COLO829 (cell line): ENCODE measurements at places on chromosomes 7 and 10.

- DNase-seq = peak; percentile 65
Observed at GRCh38 chr7:5997210-5997808, 11.5 kb downstream of the PMS2 start.

GRCh38 chr7:105876964-105877601 is 684 bp upstream of the ATXN7L1 start:
- DNase-seq = no peak

GRCh38 chr7:116543664-116544063 is 18.8 kb downstream of the CAV1 start:
- DNase-seq = no peak

DNA sequence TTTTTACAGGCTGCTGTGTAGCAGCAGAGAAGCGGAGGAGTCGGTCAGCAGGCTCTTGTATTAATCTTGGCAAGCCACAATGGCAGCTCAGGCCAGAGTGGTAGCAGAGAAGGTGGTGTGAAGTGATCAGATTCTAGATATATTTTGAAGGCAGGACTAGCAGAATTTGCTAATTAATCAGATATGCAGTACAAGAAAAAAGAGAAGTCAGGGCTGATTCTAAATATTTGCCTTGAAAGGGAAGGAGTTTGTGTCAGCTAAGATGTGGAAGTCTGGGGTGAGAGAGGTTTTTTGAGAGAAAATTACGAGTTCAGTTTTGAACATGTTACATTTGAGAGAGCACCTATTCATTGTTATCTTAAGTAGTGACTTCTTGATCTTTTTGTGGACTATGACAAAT is 176.3 kb downstream of the WNT2 start:
- DNase-seq = no peak

GRCh38 chr7:109259151-109259550 is 689.5 kb downstream of the DNAJB9 start:
- DNase-seq = no peak

DNA sequence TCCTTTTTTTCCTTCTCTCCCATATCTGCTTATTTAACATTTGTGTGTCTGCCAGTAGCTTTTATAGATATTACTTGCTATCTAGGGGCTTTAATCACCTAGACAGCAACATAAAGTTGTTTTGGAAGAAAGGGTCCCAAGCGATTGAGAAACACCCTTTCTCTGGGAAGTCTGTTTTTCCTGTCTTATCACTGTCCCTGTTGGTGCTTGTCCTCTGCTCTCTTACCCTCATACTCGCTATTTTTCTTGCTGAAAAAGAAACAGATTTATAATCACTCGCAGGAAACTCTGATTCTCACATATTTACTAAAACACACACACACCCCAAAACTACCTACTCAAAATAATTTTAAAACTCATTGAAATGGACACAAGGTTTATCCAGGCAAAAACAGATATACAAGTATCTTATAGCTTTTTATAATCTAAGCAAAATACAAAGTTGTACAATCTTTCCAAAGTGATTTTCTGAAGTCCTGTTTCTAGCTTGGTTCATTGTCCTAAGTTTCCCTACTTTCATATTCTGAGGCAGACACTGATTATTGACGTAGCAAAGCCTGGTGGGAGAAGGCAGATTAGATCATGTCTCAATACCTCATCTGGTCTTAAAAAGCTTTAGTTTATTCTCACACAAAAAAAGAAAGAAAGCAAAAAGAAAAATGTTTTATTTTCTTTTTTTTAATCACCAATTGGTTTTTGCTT is 157.3 kb downstream of the CACNA2D1 start:
- DNase-seq = no peak

GRCh38 chr10:122042836-122043235 is 53.9 kb downstream of the TACC2 start:
- no peak for DNase-seq

DNA sequence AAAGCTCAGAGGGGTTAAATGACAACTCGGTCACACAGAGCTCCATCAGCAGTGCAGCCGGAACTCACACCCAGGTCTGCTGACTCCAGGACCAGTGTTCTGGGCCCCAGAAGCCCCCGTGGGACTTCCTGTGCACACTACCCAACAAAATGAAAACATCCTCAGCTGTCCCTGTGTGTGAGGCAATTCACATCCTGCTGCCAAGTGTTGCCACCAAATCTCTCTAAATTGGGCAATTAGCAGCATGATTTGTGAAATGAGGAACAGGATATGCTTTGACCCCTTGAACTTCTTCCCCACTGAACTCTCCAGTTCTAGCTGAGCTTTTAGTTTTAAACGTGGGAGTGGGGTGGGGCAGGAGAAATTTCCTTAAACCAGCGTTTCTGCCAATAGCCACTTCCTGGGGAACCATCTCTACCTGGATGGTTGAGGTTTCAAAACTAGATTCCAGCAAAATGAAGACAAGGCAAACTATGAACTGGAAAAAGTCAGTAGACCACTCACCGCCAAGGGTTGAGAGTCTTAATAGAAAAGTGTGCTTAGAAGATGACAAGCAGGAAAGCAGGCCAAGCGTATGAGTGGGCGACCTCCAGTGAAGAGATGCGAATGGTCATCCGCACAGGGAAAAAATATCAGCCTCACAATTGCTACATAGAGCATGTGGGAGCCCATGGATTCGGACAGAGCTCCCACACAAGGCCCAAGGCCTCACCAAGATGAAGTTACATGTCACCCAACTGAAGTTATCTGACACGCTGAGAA is 51.9 kb upstream of the CHST15 start:
- no peak for DNase-seq

GRCh38 chr10:48599830-48600134 is 5.1 kb downstream of the ARHGAP22 start:
- DNase-seq = no peak

DNA sequence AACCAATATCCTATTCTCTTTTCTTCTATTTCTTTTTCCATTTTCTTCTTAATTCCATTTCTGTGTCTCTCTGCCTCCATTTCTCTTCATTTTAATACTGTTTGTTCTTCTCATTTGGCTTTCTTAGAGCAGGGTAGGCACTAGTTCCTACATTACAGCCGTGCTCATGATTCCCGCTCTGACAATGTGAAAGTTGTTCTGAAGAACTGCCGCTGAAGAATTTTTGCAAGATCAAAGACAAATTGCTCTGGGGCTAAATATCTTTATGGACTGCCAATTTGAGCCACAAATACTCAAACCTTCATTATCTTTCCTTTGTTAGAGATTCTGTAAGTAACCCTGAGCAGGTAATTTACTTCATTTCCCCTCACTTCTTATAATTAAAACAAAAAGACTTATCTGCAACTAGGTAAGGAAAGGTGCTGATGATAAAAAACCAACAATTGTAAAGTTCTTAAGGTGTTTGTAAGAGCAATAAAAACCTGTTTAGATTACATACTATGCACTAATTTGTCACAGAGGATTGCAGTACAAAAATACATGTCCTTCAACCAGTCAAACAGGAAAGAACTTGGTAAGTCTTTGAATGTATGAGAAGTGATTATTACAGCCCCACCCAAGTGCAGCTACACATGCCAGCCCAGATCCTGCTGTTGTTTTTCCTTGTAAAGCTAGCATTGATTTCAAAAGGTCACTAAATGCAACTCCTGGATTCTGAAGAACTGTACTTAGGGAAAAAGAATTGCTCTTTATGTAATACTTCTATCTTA is 127.5 kb downstream of the COL28A1 start:
- no peak for DNase-seq

DNA sequence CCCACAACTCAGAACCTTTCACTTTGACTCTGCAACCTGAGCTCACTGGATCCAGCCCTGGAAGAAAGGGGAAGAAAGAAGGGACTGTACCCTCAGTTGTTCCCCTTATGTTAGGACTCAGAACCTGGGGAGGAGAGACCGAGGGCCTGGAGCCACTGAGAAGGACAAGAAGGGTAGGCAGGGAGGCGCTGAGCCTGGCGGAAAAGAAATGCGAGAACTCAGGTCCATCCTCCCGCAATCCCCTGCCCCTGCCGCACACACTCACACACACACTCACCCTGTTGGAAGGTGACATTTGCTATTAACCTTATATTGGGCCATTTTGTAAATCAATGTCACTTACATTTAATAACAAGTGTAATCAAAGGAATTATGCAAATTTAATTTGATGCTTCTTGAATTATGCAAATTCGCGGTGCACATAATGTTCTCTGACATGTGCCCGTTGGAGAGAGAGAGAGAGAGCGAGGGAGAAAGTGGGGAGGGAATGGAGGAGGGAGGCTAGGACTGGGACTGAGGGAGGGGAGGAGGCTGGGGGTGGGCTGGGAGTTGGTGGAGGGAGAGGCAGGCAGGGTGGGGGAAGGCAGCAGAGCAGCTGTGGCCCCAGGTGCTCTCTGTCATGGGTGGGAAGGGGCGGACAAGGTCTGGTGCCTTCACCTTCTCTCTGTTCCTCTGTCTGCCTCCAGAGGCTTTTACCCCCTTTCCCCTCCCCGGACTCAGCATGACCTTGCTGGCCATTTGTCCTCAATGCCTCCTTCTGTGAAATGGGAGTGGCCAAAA is 99.6 kb upstream of the PAX2 start:
- DNase-seq = no peak

DNA sequence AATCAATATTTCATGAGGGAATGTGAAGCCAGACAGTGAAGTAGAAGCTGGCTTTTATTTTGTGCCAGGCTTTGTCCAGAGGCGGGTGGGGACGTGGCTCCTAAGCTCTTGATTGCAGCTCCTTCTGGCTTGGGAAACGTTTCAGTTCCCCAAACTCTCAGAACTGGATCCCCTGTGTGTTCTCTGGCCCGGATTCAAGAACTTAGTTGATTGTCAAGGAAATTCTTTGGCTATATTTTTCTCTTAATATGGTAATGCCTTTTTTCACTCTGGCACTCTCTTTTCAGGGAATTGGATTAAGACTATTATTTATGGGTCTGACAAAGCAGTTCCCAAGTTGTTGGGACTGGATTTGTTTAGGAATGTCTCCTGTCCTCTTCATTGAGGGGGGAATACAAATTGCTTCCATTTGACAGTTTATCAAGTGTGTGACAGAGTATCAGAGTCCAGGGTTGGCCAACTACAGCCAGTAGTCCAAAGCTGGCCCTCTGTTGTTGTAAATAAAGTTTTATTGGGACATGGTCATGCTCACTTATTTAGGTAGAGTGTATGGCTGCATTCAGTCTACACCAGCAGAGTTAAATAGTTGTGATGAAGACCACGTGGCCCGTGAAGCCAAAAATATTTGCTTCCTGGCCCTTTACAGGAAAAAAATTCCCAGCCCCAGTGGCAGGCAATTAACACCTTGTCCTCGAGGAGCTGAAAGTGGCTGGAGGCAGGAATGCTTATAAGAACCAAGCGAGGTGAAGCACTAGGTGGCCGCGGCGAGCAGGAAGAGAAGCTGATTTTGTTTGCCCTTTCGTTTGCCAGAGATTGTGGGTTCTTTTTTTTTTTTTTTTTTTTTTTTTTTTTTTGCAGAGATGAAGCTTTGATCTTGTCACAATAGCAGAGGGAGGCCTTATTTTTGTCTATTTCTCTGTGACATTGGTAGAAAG is 34.3 kb downstream of the HTRA1 start:
- DNase-seq = no peak

DNA sequence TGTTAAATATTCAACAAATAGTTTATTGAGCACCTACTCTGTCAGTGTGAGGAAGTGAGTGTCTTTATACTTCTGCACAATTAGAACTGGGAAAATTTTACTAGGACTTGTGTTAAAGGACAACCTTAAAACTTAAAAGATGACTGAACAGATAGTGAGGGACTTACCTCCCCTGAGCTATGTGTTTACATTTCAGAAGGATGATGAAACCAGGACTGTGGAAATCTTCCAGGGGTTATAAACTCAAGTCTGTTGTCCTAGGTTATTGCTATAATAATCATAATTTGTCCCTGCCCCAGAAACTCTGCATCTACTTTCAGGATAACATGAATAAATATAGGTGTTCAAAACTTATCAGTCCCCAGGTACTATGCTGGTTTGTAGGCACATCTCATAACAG is 261.0 kb upstream of the MKLN1 start:
- no peak for DNase-seq

DNA sequence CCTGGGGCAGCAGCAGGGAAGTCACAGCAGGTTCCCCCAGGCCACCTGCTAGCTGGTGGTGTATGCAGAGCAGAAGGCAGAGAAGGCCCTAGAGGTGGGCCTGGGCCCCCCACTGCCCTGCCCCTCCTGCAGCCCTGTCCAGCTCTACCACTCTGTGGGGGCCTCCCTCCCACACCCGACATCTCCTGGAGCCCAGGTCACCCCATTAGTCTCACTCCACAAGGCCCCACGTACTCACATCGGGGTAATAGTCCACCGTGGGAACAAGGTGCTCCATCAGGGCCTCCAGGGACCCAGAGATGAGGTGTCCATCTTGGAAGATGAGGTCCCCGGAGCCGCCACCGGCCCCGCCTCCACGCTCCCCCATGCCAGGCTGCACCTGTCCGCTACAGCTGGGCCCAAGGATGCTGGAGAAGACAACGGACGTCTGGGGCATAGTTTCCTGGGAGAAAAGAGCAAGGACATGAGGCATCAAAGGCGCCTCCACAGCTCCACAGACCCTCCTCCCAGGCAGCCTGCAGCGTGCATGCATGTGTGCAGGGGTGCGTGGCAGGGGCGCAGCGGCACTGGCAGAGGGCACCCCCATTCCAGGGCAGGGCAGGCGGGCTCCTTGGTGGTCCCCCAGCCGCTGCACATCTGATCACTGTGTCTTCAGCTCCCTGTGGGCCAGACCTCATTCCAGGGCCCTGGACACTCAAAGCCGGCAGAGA is 61.0 kb downstream of the RASGEF1A start:
- DNase-seq = no peak

DNA sequence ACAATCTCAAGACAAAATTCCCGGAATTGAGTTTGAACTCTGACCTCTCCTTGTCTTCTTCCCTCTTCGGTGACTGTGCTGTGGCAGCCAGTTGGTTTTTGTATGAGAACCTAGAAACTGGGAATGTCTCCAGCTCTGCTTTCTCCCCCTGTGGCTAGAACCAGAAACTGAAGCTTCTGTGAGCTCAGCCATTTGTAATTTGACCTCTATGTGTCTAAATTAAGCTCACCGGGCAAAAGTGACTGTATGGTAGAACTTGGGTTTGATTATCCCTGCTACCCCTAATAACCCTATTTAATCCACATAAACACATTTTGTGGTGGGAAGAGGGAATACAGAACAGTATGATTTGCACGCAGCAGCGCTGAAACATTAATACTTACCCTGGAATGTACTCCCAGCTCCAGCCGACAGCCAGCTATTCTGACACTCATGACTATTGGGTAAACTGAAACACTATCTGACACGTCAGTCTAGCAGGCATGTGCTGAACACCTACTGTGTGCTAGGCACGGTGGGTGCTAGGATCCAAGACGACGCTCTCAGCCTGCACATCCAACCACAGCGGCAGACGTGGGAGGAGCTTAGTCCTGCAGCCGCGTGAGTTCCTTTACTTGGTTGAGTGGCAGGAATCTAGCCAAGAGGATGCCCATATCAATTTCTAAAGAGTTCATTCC is 324.8 kb downstream of the SFMBT2 start:
- DNase-seq = peak; percentile 84

- DNase-seq = no peak
Observed at GRCh38 chr7:22110881-22111280, 165.2 kb upstream of the CDCA7L start.

- DNase-seq = no peak
Observed at GRCh38 chr10:31617757-31618156, 298.7 kb downstream of the ZEB1 start.

- DNase-seq = no peak
Observed at GRCh38 chr7:138974103-138974502, 7.1 kb downstream of the KIAA1549 start.
